ENCODE measurements at places on chromosomes 4 and X.

- no peak for DNase-seq
These were observed 532.8 kb downstream of the RPA4 start for GRCh38 chrX:97416461-97416860.

DNA sequence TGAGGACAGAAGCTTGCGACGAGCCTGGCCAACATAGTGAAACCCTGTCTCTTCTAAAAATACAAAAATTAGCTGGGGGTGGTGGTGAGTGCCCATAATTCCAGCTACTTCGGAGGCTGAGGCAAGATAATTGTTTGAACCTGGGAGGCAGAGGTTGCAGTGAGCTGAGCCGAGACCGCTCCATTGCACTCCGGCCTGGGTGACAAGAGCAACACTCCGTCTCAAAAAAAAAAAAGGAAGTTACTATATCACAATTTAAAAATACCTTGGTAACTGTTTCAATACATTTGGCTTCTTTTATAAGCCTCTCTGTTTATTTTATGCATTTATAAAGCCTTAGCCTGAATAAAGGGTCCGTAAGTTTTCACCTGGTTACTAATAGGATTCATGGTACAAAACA, 46.6 kb upstream of the CHRNA9 start:
- DNase-seq: no peak

DNA sequence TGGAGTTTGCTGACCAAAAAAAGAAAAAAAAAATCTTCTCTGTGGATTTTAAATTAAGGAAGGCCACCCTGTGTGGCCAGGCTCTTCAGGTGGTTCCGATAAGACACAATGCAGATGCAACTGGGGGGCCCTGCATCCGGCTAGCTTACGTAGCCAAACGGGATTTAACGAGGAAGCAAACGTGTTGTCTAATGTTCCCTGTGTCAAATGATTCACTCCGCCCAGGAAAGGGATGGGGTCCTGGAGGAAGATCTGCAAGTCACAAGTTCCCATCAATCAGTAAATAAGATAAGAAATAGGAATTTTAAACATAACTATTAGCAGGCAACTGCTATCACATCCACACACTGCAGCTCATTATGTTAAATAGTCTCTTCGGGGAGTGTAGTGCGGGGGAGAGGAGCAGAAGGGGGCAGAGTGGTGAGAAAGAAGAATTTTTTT, 216.4 kb upstream of the GYPA start:
- no peak for DNase-seq

DNA sequence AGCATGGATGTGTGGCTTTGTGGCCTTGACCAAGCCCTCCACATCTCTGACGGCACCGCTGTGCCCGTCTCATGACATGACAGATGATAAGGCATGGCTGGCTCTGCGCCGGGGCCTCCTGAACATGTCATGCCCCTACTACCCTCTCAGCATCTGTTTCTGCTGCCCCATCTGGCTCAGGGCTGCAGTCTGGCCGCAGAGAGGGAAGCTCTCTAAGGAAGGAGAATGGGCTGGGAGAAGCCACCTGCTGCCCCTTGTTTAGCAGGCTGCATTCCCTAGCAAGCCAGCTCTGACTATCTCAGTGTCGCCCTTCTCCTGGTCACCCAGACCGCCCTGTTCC, 7.2 kb downstream of the ZNF185 start:
- DNase-seq: no peak
